Hindlimb muscle (tissue), 1 donor: ENCODE measurements at places on chromosomes 2 and 18.

DNA sequence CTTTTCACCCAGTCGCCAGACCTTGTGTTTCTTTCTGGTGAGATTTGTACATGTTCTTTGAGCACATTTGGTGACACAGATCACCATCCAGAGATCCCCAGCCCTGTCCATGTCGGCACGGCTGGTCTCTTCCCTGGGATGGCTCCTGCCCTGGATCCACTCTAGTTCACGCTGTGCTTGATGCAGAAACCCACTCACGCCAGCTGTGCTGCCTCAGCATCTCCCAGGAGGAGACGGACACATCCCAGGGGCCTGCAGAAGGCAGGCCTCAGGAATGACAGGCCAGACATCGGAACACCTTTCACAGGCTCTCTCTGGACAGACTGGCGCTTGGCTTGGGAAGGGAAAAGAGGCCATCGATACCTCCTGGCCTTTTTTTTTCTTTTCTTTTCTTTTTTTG is 203.6 kb downstream of the ACKR3 start:
- DNase-seq, result no peak

GRCh38 chr2:45892757-45893156 is 241.3 kb downstream of the PRKCE start:
- no peak for DNase-seq

DNA sequence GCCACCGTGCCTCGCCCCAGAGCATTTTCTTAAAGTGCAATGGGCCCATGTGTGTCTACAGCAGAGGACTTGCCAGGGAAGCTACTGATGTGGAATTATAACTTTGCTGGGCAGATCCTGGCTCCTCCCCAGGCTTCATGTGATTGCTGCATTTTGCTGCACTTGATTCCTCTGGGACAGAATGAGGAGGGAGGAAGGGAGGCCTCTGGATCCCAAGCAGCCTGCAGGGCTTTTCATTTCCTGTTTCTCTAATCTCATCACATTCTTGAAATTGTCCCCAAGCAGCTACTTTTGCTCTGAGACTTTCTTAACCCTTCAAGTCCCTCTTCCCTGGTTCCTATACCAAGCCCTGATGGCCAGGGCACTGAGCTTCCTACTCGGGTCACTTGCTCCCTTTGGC is 134.4 kb upstream of the SEC11C start:
- DNase-seq, result no peak

GRCh38 chr18:8561123-8561910 is 47.9 kb upstream of the RAB12 start:
- peak; percentile 12 for DNase-seq

DNA sequence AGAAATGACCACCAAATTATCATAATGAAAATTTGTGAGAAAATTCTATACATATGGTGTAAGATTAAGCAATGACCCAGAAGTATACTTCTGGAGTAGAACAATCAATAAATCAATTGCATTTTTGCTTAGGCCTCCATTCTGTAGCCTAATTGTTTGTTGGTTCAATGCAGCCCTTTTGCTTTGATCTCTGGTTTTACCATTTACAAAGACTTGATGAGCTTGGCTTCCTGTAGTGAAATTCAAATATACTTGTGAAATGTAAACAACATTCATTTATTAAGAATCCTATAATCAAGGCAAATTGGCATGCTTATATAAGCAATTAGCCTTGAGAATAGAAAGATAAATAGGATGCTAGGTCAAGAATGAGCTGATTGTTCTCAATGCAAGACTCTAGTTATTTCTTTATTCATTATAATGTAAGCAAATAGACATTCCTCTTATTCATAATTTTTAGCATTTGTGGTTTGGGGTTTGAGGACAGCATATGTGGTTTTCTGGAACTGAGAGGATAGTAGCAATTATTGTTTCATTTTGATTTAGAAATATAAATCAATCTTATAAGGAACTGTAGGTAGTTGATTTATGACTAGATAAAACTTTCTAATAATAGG is 9.7 kb downstream of the FMNL2 start:
- DNase-seq, result no peak

DNA sequence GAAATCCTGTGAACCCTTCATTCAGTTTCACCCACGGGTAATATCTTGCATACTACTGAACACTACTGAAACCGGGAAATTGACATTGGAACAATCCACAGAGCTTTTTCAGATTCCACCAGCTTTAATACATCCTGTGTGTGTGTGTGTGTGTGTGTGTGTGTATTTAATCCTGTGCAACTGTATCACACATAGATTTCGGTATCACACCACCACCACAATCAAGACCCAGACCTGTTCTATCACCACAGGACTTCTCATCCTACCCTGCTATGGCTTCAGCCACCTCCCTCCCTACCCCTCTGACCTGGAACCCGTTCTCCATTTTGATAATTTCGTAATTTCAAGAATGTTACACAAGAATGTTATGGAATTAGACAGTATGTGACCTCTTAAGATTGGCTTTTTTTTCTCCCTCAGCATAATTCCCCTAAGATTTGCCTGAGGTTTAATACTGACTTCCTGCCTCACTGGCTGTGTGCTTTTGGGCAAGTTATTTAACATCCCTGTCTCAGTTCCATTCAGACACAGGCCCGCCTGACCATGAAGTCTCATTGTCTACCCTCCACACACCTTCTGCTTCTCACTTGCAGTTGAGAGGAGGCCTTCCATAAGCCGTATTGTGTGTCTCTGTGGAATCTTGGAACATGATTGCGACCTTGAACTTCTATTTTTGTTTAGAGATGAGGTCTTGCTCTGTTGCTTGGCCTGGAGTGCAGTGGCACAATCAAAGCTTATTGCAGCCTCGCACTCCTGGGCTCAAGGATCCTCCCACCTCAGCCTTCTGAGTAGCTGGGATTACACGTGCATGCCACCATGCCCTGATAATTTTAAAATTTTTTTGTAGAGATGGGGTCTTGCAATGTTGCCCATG is 14.4 kb upstream of the TMEM131 start:
- no peak for DNase-seq

DNA sequence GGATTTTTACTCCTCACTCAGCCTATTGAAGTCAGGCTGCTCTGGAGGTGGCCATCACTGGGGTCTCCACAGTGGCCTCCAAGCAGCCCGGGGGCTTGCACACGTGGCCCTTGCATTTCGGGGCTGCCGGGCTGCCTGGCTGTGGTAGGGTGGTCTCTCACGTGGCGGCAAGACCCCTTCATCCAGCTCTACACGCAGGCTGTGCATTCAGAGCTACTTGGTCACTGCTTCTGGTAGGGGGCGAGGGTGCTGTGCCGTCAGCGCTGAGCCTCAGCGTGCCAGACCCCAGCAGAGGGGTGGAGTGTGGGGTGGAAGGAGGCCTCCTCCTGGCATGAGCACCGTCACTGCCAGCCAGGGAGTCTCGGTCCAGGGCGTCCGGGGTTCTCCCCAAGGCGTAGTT is 80.6 kb downstream of the SH3BP4 start:
- DNase-seq, result no peak

GRCh38 chr2:163736433-163737189 is 803 bp upstream of the FIGN start:
- no peak for DNase-seq

DNA sequence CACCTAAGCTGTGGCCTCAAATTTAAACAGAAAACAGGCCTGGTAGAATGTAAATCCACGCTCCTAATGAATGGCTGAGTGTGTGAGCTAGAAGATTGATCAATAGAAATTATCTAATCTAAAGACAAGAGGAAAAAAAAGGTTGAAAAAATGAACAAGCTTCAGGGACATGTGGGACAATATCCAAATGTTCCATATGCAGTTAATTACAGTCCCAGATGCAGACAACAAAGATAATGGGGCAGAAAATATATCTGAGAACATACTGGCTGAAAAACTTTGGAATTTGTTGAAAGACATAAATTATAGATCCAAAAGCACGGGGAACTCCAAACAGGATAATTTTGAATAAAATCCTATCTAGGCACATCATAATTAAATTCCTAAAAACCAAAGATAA is 186.7 kb upstream of the SIX2 start:
- no peak for DNase-seq

- DNase-seq, result no peak
Measured at GRCh38 chr18:27142891-27143290, 42.2 kb downstream of the CHST9 start.

DNA sequence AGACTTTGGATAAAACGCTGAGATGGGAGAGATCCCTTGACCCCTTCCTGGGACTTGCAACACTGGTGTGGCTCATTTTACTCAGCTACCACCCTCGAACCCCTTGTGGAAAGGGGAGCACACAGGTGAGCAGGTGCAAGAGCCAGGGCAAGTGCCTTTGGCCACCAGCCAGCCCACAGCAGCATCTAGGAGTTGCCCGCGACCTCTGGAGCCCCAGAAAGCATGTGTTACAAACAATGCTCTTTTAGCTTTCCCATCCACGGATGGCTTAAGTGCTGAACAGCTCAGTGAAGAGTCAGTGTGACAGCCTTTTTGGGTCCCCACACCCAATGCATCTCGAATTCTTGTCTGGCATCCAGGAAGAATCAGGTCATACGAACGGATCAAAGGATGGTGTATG is 197.8 kb downstream of the MEMO1 start:
- no peak for DNase-seq

- peak; percentile 95 for DNase-seq
Measured at GRCh38 chr2:55693181-55694125, at the start of gene PNPT1. Gene PNPT1, minus strand, starts transcription at chr2:55693844. Its CDS starts 21 bp downstream, at chr2:55693823.

DNA sequence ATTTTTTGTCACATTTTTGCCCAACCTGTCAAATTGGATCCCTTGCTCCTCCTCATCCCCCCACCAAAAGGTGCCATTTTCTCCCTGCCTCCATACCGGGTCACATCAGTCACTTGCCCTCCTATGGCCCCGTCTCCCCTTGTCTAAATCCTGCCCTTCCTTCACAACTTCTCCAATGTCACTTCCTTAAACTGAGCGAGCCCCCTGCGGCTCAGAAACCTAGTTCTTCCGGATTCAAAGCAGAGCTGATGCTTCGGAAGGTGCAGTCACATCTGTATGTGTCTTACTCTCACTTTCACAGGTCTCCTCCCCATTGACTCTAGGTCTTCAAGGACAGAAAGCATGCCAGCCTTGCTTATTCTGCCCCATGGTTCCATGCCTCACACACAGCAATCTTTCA is 22.1 kb downstream of the TNP1 start:
- no peak for DNase-seq

- no peak for DNase-seq
Measured at GRCh38 chr18:44732599-44732998, 51.9 kb downstream of the SETBP1 start.

DNA sequence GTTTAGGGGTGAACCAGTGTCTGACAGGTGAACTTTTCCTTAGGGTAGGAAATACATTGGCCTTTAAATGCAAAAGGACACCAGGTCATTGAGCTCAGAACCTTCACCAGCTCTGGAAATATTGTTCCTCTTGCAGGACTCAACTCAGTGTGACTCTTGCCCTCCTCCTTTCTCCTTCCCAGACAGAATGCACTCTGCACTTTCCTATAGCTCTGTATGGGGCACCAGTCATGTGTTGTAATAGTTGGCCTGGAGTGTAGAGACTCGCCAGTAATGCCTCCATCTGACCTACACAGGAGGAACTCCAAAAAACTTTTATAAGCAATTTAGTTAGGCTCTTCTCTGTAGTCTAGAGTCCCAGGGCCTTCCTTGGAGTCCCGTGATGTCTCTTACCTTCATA is 248.5 kb upstream of the EPAS1 start:
- DNase-seq, result no peak

- DNase-seq, result no peak
Measured at GRCh38 chr2:224293976-224294375, 107.9 kb downstream of the FAM124B start.

GRCh38 chr2:212314680-212315079 is 223.9 kb downstream of the ERBB4 start:
- DNase-seq, result no peak

- no peak for DNase-seq
Measured at GRCh38 chr2:121254748-121255147, 30.3 kb downstream of the TFCP2L1 start.

- DNase-seq, result no peak
Measured at GRCh38 chr18:14976736-14977430, 228.9 kb downstream of the ANKRD30B start.

- DNase-seq, result no peak
Measured at GRCh38 chr2:235533616-235534385, 40.0 kb downstream of the AGAP1 start.

GRCh38 chr2:38496927-38497669 is 105.6 kb downstream of the HNRNPLL start:
- no peak for DNase-seq

DNA sequence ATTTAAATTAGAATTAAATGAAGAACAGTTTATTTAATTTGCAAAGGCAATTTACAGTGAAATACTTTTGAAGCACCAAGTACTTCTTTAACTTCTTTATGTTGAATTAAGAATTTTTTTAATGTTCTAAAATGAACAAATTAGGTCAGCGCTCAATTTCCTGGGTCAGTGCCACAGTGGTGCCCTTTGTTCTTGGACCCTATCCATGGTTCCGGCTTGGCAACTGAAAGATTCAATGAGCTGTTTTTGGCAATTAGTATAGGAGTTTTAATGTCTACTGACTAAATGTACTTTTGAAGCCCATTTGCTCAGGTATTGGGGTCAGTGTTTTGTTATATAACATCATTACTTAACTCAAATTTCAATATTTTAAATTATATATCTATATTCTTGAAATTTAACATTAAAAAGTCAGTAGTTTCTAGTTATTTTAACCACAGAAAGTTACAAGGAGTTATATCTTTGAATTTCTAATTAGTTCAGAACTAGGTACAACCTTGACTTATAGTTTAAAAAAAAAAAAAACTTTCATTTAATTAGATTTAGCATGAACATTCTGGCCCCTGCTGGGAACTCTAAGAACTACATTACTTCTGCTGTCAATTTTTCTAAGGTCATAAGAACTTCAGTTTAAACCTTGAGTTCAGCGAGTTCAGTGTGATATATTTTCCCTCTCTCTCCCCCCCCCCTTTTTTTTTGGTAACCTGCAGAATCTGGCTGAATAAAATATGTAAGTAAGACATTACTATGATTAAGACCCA is 7.6 kb upstream of the MSTN start:
- DNase-seq, result peak; percentile 45

DNA sequence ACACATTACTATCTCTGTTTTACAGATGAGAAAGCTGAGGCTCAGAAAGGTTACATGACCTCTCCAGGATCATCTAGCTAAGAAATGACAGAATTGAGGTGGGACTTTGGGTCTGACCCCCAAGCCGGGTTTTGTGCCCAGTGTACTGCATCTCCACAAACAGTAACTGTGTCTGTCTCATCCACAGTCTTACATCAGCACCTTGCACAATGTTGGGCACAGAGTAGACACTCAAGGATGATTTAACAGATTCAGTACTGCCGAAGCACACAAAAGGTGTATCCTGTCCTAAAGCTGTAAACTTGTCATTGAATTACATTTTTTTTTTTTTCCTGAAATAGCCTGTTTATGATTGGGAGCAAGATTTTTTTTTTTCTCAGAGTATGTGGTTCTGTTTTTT is 84.8 kb downstream of the ADCYAP1 start:
- no peak for DNase-seq

DNA sequence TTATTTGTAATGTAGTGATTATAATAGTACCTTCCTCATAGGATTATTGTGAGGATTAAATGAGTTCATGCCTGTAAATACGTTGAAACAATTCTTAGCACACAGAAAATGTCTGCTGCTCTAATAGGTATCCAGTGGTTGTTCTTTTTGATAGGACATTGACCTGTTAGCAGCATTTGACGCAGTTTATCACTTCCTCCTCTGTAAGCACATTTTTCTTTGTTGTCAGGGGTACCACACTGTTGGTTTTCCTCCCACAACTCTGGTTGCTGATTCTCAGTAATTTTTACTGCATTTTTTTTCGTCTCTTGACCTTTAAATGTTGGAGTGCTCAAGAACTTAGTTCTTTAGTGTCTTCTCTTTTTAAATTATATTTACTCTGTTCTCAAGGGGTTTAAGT is 15.4 kb downstream of the PPM1B start:
- DNase-seq, result no peak

- DNase-seq, result no peak
Measured at GRCh38 chr18:33269223-33269622, 171.3 kb downstream of the CCDC178 start.

GRCh38 chr2:62452701-62453454 is 53.1 kb downstream of the TMEM17 start:
- DNase-seq, result no peak
